A549 treated with Mapracorat at 1 μM for 4 hours (cell line): ENCODE measurements at places on chromosomes 2 and 18. TPM values are rescaled to one million over a fixed set of nuclear protein-coding genes. Genes with fewer than 3 reads are reported as not detected.

TM4SF20 gene
- total RNA-seq: 7.5 to 8.8 TPM (median 7.6 TPM) in 5 replicates

KLHL29 gene
- total RNA-seq: 4.5 to 6.2 TPM (median 5.3 TPM) in 5 replicates

C1QL2 gene
- 0.11 to 0.53 TPM (median 0.31 TPM) in 5 replicates for total RNA-seq

ST8SIA3 gene
- total RNA-seq: not detected in 5 replicates

KIF5C gene
- 0.30 to 0.77 TPM (median 0.35 TPM) in 5 replicates for total RNA-seq

TRIM54 gene
- 0.70 to 1.3 TPM (median 0.91 TPM) in 5 replicates for total RNA-seq

CHRNG gene
- not detected in 5 replicates for total RNA-seq

HOXD10 gene
- 4.4 to 6.4 TPM (median 5.4 TPM) in 5 replicates for total RNA-seq

FLACC1 gene
- 0.13 to 0.14 TPM in 2 of 5 replicates, not detected in the others for total RNA-seq

PIEZO2 gene
- 0.47 to 1.0 TPM (median 0.80 TPM) in 5 replicates for total RNA-seq

MATN3 gene
- total RNA-seq: 10.6 to 17.7 TPM (median 15.6 TPM) in 5 replicates
